ENCODE measurements at places on chromosomes 12 and 14.

- no peak for DNase-seq
These were observed 279.3 kb downstream of the MED13L start for GRCh38 chr12:115998119-115998633.

DNA sequence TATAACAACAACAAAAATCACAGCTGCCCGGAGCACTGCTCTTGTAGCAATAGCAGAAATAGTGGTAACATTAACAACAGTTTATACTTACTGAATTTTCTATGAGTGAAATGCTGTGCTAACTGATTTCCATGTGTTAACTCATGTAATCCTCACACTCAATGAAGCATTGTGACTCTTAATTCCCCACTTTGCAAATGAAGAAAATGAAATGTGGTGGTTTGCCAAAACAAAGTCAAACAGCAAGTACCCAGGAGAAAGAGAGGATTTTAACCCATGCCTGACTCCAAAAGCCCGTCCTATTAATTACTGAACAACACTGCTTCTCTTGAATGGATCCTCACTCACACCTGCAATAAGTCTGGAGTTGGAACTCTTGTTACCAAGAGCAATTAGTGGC lies 123.5 kb downstream of the MED13L start:
- DNase-seq = no peak

- DNase-seq = no peak
These were observed 260.8 kb downstream of the RASSF9 start for GRCh38 chr12:85575120-85576096.

DNA sequence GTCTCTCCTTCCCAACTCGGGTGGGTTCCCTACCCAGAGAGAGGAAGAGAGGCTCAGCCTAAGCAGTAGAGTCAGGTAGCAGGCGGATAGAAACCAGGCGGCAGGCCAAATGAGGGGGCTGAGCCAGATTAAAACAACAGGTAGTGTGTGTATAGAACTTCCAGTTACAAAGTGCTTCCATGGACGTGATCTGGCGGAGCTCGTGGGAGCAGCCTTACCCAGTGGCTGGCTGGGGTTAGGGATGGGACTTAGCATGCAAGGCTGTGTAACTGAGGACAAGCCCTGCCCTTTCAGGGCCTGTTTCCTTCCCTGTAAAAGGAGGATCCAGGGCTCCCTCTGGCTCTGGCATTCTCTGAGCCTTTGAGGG lies 8.3 kb downstream of the KRT80 start:
- no peak for DNase-seq

DNA sequence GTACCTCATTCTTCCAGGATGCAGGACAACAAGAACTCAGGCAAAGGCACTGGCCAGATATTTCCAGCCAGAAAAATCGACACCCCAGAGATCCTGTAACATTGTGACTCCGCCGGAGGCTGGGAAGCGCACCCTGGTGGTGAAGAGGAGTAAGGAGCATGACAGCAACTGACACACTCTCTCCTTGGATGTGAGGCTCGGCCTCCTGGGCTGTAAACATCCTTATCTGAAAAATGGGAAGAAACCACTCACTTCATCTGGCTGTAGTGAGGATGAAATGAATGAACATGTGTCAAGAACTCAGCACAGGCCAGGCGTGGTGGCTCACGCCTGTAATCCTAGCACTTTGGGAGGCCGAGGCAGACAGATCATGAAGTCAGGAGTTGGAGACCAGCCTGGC lies 27.5 kb downstream of the TCHP start:
- DNase-seq = no peak

Data from stimulated activated effector memory CD8-positive, alpha-beta T cell treated with anti-CD3 and anti-CD28 coated beads, Interleukin-12 subunit alpha, Interleukin-12 subunit beta, amount 100 ng/mL, for 72 hours (primary cell).